ENCODE measurements at places on chromosomes 2 and 18.

GRCh38 chr2:134934150-134934549 is 15.5 kb downstream of the CCNT2 start:
- no peak for DNase-seq

DNA sequence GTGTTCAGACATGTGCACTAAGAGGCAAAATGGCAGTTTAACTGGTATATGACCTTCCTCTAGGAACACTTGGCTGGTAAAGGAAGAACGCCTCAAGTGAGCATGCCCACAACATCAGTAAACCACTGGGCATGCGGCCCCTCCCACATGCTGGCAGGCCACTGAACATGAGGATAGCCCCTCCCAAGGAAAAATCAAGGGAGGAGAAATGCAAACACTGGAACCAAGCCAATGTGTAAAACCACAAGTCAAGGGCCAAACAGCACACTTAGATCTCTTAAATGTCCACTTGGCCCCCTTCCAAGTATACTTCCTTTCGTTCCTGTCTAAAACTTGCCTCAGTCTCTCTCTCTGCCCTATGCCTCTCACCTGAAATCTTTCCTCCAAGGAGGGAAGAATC is 980.8 kb downstream of the TSN start:
- no peak for DNase-seq

GRCh38 chr2:239279508-239280295 is 121.1 kb downstream of the HDAC4 start:
- no peak for DNase-seq

GRCh38 chr2:216873573-216873972 is 13.7 kb upstream of the TNP1 start:
- no peak for DNase-seq

- no peak for DNase-seq
These were observed 152.3 kb upstream of the NOSTRIN start for GRCh38 chr2:168650139-168650538.

GRCh38 chr2:12816379-12817306 is 99.9 kb downstream of the TRIB2 start:
- no peak for DNase-seq

GRCh38 chr2:144382849-144383248 is 137.1 kb downstream of the ZEB2 start:
- DNase-seq = no peak

GRCh38 chr2:189022053-189022481 is 47.9 kb downstream of the COL3A1 start:
- DNase-seq = peak; percentile 93

- no peak for DNase-seq
These were observed 32.8 kb upstream of the B3GNT7 start for GRCh38 chr2:231362555-231363184.

- DNase-seq = no peak
These were observed 160.9 kb upstream of the TTC39C start for GRCh38 chr18:23853448-23854195.

DNA sequence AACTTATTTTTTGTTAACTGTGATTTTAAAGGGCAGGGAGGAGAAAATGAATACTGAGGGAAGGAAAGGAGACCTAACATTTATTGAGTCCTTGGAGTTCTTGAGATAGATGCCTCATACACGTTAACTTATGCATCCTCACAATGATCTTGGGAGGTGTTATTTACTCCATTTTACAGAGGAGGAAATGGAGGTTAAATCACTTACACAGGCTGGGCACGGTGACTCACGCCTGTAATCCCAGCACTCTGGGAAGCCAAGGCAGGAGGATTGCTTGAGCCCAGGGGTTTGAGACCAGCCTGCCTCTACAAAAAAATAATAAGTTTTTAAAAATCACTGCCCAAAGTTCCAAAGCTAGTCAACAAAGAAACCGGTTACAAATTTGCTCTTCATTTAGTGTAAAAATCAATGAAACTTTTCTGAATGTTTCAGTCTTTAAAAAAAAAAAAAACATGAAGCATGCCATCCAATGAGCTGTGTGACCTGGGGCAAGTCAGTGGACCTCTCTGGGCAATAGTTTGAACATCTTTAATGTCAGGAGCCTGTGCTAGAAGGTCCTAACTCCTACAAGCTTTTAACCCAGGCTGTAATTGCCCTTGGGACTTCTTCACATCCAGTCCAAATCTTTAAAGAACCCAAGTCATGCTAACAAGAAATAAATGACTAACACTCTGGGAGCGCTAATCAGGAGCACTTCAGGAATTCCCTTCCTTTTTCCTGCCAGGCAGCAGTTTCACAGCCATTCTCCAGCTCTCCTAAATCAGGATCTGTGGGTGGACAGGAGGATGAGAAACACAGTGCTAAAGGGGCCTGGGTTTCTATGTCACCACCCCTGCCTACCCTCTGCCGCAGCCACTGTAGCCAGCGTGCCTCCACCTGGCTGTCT is 176.4 kb downstream of the TMEM247 start:
- no peak for DNase-seq

DNA sequence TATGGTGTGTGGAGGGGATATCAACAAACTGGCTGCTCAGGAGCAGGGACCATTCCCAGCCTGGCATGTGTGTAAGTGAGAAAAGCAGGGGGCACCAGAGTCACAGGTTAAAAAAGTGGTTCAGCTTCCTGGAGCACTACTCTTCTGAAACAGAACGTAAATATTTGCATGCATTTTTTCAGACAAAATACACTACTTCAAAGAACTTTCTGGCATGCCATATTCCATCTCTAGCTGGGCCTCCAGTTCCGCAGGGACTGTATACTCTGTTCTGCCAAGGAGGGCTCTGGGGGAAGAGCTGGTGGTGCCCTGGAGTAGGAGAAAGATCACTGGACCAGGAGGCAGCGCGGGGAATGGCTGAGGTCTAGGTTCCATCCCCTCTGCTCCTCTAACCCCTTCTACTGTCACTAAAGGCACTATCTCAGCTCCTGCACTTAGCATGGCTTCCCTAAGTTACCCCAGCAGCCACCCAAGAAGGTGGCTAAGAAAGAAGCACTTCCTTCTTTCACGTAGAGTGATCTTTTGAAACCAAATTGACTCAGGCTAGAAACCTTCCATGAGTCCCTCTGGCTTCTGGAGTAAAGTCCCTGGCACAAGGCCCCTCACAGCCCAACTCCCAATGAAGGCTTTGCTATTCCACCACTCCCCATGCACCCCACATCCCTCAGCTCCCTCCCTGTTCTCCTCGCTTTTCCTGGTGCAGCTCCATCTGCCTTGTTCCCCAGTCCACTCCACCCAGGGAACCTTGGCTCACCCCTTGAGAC is 57.6 kb upstream of the CABLES1 start:
- no peak for DNase-seq

DNA sequence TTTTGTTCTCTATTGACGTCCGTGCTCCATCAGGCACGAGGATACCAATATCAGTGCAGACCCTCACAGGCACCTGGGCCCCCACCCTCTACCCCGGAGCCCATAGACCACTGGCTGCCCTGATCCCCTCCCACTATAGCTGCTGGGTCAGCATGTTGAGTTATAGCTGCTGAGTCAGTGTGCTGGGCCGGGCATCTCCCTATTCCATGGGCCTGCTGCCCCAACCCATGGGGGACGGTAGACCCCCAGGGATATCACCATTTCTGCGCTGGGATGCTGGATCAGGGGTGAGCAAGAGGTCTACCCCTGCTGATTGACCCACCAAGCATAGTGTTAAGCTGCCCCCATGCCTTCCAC is 100.1 kb upstream of the ST3GAL5 start:
- no peak for DNase-seq

GRCh38 chr2:21781962-21782361 is 658.2 kb downstream of the TDRD15 start:
- DNase-seq = no peak

DNA sequence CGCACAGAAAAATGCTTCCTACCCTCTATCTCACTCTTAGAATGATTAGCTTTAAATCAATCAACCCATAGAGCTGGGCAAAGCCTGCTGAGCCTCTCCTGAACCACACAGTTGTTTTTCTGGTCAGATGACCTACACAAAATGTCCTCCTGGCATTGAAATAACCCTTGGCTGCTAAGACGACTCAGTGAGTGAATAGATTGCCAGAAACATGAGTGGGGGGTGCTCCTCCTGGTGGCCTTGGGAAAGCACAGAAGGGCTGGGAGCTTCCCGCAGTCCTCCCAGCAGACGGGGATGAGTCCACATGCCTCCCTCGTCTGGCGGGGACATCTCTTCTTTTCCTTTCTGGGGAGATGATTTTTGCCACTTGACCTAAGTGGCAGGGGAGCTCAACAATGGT is 14.9 kb downstream of the MAL start:
- DNase-seq = no peak

DNA sequence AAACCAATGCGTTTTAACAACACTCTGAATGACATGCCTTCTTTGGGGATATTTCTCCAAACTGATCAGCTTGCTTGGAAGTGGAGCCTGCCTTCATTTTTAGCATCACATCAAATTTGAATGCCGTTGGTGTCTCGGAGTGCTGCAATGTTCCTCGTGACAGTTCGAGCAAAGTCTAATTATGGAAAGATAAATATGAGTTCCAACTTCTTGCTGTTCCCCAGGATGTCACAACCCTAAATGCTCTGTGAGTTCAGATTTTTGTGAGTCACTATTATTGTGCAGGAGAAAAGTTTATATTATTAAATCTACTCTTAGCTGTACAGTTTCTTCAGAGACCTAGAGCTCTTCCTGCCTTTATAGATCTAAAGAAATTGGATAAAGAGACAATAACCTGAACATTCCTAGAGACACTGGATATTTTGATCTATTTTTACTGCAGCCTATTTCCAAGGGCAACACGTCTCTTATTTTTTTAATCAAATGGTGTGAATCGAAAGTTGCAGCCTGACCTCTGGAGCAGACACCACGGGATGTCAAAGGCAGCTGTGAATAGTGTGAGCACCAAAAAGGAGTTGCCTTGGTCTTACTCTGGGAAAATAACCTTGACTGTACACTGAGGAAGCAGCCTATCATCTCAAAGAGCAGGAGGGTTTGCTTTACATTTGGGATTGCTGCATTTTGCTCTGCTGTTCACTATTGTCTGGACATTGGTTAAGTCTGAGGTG is 330.1 kb downstream of the TDRD15 start:
- DNase-seq = no peak

GRCh38 chr2:16971722-16972234 is 306.1 kb upstream of the CYRIA start:
- DNase-seq = no peak

DNA sequence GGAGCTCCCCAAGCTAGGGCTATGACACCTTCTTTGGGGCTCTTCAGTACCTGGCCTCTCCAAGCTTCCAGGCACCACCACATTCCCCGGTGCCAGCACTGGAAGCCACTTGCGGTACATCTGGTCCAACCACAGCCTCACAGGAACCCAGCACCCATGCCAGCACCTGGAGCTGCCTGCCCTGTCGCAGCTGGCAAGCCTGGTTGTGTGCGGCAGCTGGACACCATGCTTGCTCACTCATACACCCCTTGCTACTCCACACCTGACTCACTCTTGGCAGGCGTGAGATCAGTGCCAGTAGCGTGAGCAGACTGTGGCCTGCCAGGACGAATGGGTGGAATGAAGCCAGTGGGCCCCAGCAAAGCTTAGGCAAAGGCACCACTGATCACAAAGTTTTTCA is 34.0 kb downstream of the LRRTM4 start:
- DNase-seq = no peak

DNA sequence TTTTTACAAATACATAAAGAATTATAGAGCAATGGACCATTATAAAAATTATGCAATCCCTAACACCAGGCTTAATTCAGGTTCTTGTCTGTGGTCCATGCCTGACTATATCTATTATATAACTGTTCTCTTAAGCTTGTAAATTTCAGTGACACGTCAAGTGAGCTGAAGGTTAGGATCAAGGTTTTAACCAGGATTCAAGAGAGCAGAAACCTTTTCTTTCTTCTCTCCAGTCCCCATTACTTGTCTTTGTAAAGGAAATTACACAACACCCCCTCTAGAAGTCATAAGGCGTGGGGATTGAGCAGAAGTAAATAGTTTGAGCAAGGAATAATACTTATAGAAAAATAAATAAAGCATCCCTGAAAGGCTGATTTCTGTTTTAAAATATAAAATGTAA is 122.0 kb downstream of the ZNF521 start:
- no peak for DNase-seq
